CD4-positive, alpha-beta T cell treated with Interleukin-1 beta for 1 hour (primary cell): ENCODE measurements at places on chromosomes 16 and 17.

DNA sequence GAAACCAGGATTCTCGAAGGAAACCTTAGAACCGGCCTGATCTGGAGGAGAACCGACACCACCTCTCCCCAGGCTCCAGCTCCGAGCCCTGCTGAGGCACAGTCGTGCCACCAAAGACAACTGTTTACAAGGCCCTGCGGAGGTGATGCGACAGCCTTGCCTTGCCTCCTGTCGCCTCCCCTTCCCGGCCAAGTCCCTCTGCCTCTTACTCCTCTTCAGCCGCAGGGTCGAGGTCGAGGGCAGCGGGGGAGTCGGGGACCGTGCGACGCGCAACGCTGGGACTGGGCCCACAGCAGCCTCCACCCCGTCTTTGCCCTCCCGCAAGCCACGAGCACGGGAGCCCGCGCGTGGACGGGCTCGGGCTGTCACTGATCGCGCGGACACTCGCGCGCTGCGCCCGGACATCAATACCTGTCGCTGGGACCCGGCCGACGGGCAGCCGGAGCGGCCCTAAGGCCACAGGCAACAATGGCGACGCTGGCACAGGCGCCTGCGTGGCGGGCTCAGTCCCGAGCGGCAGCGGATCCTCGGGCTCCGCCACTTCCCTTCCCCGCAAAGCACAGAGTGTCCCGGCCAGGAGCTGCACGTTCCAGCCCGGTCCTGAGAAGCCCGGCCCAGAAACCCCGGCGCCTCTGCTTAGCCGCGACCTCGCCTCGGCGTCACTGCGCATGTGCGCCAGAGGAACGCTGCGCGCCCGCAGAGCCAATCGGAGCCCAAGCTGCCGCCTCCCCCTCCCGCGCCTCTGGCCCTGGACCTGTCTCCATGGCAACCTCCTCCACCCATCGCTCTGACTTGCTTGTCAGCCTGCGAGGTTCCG is at the start of gene ZNF287:
TSS of gene ZNF287 (minus strand) at position 664 of the 817 bp plus-strand sequence. CDS start 1,473 bp downstream, outside the sequence.
- peak; percentile 95 for DNase-seq

- no peak for DNase-seq
These were observed 66.7 kb upstream of the DHX40 start for GRCh38 chr17:59498530-59499307.

- DNase-seq, result no peak
These were observed 22.4 kb upstream of the USP7 start for GRCh38 chr16:8986111-8986510.

GRCh38 chr16:67349172-67349571 is 22.6 kb downstream of the LRRC36 start:
- DNase-seq, result peak; percentile 43

DNA sequence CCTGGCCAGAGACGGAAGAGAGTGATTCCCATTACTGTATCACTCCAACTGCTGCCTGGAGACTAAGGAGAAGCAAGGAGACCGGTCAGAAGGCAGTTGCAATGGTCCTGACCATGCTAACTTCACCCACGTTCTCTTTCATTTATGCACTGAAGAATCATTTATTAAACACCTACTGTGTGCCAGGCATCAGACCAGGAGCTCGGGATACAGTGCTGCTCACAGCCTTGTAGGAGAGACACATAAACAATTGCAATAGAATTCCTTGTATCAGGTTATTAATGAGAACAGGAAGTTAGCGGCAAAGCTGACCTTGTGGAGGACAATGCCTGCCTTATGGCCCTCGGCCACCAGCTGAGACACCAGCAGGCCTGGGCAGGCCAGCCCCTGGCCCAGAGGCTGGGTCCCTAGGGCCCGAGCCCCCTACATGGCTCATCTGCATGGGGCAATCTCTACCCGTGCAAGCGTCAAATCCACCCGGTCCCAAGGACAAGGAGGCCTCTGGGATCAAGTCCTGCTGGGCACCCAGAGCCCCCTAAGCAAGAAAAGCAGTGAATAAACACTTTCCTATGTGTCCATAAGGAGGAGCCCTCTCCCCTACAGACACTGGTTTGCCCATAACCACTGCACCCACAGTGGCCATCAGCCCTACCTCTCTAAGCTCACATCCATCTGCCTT is 8.6 kb upstream of the ENPP7 start:
- no peak for DNase-seq

- no peak for DNase-seq
These were observed 20.3 kb downstream of the GGA3 start for GRCh38 chr17:75241143-75241430.

DNA sequence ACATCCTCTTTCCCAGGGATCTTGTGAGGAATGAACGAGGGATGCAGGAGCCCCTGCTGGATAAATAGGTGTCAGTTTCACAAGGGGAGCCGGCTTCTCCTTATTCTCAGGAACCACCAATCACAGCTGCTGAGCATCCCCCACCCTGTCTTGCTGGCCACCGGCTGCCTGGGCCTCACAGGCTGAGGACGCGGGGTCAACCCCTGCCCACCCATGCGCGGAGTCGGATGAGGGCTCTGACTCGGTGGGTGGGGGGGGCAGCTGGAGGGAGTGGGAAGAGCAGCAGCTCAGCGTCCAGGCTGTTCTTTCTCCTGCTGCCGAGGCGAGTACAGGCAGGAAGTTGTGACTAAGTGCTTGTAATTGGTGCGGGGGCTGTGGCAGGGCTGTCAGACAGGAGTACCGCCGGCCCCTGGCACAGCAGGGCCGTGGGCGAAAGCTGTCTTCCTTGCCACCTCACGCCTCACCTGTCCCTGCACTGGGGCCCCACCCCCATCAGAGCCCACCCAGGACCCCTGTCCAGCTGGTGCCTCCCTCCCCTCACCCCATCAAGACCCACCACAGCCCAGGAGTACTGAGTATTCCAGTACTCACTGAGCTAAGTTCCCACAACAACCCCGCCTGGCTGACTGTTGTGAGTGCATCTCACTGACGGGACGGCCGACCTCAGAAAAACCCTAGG is 11.0 kb upstream of the DPEP1 start:
- peak; percentile 42 for DNase-seq

DNA sequence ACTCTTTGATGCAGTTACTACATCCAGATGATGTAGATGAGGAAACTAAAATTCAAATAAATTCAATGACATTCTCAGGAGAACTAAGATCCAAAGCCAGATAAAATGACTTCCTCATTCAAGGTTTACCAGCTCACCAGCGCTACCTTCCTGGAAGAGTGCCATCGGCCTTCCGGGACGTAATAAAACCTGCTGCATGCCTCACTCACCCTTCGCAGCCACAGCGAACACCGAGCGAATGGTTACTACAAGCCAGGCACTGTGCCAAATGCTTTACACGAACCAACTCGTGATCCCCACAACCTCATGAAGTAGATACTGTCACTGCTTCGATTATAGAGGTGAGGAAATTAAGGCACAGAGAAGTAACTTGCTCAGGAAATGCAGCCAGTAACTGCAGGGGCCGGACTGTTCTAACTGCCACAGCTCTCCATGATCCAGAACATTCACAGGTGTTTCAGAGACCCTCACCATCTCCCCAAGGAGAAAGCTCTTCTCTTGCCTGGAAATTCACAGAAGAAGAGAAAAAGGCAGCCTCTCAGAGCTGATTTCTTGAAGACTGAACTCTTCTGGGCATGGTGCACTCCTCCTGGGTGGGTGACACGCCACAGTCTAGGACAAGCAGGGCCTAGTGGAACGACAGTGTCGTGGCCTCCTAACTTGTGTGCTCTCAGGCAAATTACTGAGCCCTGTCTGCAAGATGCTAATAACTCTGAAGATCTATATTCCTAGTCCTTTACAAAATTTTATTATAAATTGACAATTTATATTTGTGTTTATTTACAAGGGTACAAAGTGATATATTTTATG is 46.8 kb downstream of the HIC1 start:
- peak; percentile 37 for DNase-seq
